T-cell (primary cell): ENCODE measurements at places on chromosomes 4 and X. TPM values are rescaled to one million over a fixed set of nuclear protein-coding genes. Genes with fewer than 3 reads are reported as not detected.

DNA sequence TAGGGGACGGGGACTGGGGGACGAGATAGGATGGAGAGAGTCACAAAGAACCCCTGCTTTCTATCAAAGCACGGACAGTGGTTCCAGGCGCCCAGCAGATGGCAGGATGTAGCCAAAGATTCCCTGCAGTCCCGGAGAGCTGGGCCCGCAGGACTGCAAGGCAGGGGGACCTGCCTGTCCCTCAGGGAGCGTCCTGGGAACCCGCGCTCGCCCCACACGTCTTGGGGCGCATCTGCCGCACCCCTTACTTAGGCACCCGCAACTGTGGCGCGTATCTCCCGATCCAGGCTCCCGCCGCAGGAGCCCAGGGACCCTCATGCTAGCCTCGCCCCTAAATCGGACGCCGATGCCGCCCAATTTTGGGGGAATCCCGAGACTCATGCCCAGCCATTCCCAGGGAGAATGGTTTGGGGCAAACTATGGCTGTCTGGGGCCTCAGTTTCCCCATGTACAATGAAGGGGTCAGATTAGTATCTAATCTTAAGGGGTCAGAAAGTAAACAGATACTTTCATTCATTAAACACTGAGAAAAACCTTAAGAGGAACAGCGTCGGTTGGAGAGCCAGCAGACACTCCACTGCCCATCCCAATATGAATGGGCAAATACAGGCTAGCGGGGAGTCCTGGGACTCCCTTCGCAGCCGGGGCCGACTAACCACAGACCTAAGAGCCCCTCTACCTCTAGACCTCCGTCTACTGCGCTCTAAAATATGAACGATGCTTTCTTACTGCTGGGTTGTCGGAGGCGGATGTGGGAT lies 581 bp upstream of the STK32B start:
- H3K36me3 ChIP-seq, result no peaks in the 10 kb centered on the region
- H3K4me1 ChIP-seq, result peaks cover 6% of the 10 kb centered on the region
- H3K4me3 ChIP-seq, result peak overlapping the region; percentile 91
- no peak overlapping the region for H3K27ac ChIP-seq
- no peak for DNase-seq
- no peaks in the 10 kb centered on the region for H3K27me3 ChIP-seq

DNA sequence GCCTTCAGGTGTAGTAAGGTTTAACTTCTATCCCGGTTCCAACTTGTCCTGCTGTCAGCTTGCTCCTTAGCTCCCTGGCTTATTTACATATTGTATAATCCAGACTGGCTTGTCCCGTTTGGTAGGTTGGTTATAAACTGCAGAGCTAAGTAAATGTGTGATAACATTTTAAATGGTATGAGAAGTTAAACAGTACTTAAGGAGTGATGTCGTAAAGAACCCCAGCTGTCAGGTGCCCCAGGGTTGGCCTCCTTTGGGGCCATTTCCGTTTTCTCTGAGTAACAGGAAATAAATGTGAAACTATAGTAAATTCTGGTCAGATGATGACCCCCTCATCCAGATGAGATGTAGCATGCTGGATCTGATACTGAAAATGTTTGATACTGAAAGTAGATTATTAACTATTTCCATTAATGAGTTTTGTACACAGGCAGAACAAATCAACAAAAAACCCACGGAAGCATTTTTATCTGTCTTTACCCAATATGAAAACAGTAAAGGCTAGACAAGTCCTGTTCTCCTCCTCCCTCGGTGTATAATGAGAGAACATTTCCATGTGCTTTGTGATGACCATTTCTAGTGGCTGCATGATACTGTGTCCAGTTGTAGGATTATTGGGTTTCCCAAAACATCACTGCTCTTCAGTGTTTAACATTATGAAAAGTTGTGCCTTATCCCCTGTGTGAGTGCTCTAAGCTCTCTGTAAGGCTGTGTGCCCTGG lies 22.4 kb downstream of the GAB1 start:
- H3K27ac ChIP-seq, result peak overlapping the region; percentile 26
- H3K4me3 ChIP-seq, result no peak overlapping the region
- DNase-seq, result no peak

DNA sequence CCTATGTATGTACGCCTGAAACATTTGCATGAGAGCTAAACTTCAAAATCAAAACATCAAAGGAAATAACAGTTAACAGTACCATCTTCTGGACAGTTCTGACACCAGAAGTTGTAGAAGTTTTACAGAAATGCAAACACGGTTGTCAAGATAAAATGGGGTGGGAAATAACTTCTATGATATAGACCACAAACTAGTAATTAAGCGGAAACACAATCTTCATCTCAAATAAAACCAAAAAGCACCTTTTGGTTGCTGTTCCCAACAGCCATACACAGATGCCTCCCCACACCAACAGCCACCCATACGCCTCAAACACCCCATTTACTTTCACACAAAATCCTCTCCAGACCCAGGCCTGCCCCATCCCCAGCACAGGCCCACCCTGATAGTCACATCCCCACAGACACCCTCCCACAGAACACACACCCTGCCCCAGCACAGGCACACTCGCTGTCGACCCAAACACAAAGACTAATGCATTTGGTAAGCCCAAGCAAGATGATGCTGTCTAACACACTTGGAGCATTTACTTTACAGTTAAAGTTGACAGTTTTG lies 64.3 kb downstream of the TAPT1 start:
- no peak overlapping the region for H3K4me3 ChIP-seq
- H3K27me3 ChIP-seq, result no peaks in the 10 kb centered on the region
- H3K36me3 ChIP-seq, result no peaks in the 10 kb centered on the region
- H3K4me1 ChIP-seq, result no peaks in the 10 kb centered on the region
- DNase-seq, result no peak

- no peak for DNase-seq
- no peaks in the 10 kb centered on the region for H3K4me1 ChIP-seq
- H3K4me3 ChIP-seq, result no peak overlapping the region
- H3K27me3 ChIP-seq, result no peaks in the 10 kb centered on the region
- no peak overlapping the region for H3K27ac ChIP-seq
These were observed 58.5 kb downstream of the PPA2 start for GRCh38 chr4:105415281-105415744.

- H3K27ac ChIP-seq, result no peak overlapping the region
- H3K27me3 ChIP-seq, result no peaks in the 10 kb centered on the region
- no peaks in the 10 kb centered on the region for H3K36me3 ChIP-seq
These were observed 14.6 kb downstream of the PHF8 start for GRCh38 chrX:54029529-54030143.

DNA sequence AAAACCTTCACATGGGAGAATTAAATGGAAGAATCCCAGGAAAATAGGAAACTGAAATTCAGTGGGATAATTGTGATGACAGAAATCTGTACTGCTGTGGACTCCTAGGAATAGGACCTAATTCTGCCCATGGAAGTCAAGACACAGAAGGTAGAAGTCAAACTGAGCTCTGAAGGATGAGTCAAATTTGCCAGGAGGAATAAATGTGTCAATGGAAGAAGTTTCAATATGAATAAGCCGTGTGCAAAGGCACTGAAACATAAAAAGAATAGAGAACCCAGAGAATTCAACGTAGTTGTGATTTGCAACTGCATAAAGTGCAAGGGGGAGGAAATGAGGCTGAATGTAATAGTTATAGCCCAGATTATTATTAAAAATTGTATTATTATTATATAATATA lies 11.6 kb downstream of the ENAM start:
- H3K4me1 ChIP-seq, result no peaks in the 10 kb centered on the region
- H3K27ac ChIP-seq, result no peak overlapping the region
- no peak overlapping the region for H3K4me3 ChIP-seq
- H3K27me3 ChIP-seq, result no peaks in the 10 kb centered on the region

DNA sequence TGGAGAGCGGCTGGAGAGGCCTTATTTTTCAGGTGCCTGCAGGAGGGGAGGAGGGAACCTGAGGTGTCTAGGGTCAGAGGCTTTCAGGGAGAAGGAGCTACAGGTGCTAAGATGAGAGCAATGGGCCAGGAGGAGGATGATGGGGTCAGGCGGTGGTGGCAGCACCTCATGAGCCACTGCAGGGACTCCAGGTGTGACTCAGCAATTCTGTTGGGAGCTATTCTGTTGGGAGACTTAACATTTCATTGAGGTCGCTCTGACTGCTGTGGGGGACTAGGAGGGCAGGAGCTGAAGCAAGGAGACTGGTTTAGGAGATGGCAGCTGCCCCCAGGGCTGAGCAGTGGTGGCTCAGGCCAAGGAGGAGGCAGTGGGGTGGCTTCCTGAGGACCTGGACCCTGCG lies 65.0 kb downstream of the CLDN34 start:
- H3K27ac ChIP-seq, result no peak overlapping the region
- no peak overlapping the region for H3K4me3 ChIP-seq
- H3K4me1 ChIP-seq, result no peaks in the 10 kb centered on the region
- H3K27me3 ChIP-seq, result no peaks in the 10 kb centered on the region
- no peak for DNase-seq
- H3K36me3 ChIP-seq, result no peaks in the 10 kb centered on the region

DNA sequence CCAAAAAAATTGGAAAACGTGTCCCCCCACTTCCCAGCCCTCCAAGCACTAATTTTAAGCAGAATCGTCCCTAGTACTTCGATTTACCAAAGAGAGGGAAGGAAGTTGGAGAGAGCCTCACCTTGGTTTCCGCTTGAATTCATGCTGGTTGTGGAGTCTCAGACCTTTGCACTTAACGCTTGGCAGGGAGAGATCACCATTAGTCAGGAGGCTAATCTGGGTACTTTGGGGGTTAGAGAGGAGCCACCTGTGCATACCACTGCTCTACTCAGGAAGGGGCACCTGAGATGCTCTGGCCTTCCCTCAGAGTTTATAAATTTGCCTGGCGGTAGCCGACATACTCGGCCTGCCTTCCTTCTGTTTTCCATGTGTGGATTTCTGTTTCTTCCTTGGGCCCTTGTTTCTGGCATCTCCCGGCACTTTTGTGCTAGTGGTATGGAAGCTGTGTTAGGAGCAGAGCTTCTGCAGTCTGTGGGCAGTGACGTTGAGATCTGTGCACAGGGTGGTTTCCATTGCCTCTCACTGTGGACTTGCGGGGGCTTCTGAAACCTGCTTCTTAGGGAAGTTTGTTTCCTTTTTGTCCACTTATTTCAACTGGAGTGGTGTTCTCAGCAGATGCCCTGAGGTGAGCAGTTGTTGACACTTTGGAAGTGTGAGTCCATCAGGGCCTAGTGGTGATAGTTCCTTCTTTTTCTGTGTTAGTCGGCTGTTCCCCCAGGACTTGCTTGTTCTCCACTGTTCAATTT lies 104.2 kb downstream of the TMEM131L start:
- H3K36me3 ChIP-seq, result peaks cover 30% of the 10 kb centered on the region
- H3K4me3 ChIP-seq, result no peak overlapping the region
- peaks cover 24% of the 10 kb centered on the region for H3K4me1 ChIP-seq
- no peaks in the 10 kb centered on the region for H3K27me3 ChIP-seq
- H3K27ac ChIP-seq, result peak overlapping the region; percentile 41

DNA sequence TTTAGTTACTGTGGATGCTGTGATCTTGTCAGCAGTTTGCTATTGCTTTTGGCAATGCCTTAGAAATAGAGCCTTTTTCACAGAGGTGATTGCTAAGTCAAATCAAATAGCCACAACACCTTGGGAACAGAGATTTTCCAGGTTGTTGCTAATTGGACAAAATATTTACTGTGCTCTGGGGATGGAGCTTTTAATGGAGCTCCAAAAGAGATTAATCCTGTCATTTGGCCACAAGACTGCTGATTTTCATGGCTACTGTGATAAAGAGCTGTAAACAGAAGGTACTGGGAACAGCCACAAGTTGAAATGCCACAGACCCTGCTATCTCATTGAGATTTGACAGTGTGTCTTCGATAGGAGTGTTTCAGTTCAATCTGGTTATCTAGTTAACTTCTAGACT lies 1715.2 kb upstream of the ADGRL3 start:
- no peaks in the 10 kb centered on the region for H3K36me3 ChIP-seq
- no peak for DNase-seq
- no peaks in the 10 kb centered on the region for H3K27me3 ChIP-seq
- no peaks in the 10 kb centered on the region for H3K4me1 ChIP-seq

DNA sequence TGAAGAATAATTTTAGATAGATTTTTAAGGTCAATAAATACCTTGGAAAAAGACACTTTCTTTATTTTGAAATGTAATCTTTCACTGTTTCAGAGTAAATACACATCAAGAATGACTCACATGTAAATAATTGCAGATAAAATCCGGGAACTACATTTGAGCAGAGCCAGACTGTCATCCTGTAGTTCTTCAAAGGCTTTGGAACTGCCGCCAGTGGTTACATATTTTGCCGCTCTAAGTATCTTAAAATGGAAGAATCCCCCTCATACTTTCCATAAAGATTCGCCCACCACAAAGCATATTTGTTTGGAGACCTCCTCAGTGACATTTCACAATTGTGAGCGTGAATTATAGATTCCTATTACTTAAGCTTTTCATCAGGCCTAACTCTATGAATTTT lies 607.8 kb upstream of the ZFP42 start:
- no peaks in the 10 kb centered on the region for H3K27me3 ChIP-seq
- no peak for DNase-seq
- no peaks in the 10 kb centered on the region for H3K4me1 ChIP-seq
- H3K4me3 ChIP-seq, result no peak overlapping the region
- H3K27ac ChIP-seq, result no peak overlapping the region
- no peaks in the 10 kb centered on the region for H3K36me3 ChIP-seq

- H3K4me1 ChIP-seq, result no peaks in the 10 kb centered on the region
- H3K27ac ChIP-seq, result no peak overlapping the region
- no peak overlapping the region for H3K4me3 ChIP-seq
- DNase-seq, result no peak
These were observed 80.2 kb downstream of the SCD5 start for GRCh38 chr4:82718162-82718940.

Gene CT45A5
- total RNA-seq, result not detected
